ENCODE measurements at places on chromosomes 7 and 10.

DNA sequence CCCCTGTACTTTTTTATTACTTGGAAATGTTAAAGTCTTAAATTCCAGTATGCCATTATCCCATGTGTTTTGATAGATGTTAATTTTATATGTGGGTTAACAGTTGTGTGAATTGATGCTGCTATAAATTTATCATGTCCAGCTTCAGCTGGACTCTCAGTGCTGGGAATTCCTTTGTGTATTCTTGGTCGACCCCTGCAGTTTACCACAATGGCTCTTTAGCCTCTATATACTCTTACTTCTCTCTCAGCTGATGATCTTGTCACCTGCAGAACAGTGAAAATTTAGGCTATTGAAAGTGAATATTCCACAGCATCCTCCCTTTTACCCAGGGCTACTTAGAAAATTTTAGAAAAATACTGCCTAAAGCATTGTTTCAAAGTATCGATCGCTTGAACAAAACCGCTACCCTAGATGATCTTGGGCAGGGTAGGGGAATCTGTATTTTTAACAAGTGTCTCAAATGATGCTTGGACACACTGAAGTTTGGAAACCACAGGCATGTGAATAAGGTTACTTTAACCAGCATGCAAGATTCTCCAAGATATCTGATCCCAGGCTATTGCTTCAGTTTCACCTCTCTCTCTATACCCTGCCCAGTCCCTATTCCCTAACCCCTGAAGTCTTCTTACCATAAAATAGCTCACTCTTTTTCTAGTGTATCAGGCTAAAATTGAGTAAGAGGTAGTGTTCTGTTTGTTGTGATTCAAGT lies 25.4 kb downstream of the LCOR start:
- DNase-seq = peak; percentile 47

- DNase-seq = no peak
These were observed 36.0 kb upstream of the ABLIM1 start for GRCh38 chr10:114694062-114694461.

DNA sequence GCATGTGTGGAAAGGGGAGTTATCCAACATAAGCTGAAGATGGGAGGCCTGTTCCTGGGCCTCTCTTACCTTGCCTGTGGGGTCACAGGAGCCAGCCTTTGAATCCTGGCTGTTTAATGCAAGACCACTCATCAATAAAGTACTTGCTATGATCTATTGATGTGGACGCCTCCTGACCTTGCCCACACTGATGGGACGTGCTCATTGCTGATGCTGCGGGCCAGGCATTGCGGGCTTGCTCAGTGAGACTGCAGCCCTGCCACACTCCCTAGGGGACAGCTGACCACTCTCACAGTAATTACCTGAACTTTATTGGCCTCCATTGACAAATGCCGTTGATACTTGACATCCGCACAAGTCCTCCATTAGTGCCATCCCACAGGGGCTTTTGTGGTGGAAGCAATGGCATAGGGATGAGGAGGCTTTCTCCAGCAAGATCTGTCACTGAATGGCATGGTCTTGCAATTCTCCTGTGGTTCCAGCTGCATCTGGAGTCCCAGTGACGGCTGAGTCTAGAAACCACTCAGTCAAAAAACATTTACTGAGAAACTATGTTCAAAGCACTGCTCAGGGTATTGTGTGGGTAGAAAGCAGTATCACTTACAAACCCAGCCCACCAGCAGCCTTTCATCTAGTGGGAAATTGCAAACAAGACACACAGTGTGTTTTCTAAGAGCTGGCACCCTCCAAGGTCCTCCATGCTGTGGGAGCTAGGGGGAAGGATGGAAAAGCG lies 135.1 kb upstream of the YAE1 start:
- no peak for DNase-seq

DNA sequence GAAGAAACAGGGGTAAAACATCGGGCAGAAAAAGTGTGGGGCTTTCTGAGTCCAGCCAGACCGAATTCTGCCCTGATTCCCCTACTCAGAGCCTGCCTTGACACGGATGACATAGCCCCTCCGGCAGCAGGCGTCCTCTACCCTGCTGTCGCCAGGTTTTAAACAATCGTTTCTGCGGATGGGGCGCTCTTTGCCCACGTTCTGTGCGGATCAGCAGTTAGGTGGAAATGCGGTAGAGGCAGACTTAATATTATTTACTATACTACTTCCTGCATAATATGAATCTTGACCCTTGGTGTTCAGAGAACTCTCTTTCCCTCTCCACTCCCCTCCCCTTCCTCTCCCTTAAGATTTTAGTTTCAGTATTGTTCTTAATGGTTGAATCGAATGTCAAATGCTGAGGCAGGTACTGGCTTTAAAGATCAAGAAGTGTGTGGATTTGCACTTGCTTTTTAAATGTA lies 2.4 kb downstream of the GATA3 start:
- DNase-seq = no peak

DNA sequence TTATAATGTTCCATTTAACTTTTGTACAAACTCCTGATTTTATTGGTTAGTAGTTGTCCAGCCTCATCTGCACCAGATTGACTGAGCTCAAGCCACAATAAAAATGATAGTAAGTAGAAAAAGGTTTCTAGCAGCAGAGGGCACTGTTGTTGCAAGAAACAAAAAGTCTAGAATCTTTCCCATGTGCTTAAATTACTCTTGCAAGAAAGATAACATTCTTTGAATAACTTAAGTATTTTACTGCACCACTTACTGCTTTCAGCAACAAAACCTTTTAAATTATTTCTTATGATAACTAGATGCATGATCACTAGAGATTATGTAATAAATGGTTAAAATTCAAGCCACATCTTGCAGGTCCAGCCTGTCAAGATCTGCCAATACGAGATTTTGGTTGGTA lies 27.0 kb downstream of the LMOD2 start:
- DNase-seq = peak; percentile 80

DNA sequence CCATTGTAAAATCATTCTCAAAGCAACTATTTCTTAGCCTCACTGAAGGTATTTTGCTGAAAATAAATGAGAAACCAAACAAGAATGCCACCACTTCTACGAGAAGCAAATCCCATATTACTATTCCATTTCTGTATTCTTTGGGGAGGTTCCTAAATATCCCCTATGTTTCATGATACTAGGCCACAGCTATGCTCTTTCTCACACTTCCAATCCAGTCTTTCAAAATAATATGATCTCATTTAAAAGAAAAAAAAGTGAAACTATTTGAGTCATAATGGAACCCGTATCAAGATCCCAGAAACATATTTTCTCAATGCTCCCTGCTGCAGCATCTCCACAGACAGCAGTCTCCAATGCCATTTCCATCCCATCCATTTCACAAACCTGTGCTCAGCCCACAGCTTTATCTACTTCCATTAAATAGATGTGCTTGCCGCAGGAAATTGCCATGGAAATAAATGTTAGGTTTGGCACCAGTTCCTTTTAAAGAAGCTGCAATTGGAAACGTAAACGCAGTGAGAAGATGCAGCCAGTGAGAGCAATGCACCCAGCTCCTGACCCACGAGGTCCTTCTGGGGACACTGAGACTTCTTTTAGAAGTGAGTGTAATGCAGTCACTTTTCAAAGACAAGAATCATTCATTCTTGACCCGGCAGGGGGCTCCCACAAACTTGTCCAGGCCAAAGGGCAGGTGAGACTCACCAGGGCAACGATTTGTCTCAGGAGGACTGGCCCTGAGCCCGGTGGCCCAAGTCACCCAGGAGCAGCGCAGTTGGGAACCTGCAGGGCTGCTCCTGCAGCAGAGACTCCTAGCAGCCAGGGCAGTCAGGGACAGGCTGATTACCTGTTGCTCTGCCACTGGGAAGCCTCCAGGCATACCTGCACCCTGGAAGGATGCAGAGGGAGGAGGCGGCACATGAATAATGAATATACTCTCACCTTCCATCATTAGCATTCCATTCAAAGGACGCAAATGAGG lies 99.6 kb downstream of the C10orf90 start:
- DNase-seq = peak; percentile 57

GRCh38 chr10:103772096-103772845 lies 83.1 kb downstream of the SH3PXD2A start:
- DNase-seq = peak; percentile 91

DNA sequence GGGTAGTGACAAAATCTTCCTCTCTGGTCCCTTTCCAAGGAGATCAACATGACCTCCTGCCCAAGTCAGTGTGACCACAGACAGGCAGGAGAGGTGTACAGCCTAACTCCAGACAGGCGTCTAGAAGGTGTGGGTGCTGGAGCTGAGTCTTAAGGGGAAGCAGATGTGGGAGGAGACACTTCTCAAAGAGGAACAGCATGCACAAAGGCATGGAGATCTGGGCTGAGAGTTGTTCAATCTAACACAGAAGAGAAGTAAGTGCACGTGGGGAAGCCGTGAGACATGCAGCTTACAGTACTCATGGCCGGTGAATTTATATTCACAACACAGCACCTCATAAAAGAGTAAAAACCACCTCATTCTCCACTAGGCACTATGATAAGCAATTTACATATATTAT lies 23.8 kb upstream of the GSDME start:
- no peak for DNase-seq

DNA sequence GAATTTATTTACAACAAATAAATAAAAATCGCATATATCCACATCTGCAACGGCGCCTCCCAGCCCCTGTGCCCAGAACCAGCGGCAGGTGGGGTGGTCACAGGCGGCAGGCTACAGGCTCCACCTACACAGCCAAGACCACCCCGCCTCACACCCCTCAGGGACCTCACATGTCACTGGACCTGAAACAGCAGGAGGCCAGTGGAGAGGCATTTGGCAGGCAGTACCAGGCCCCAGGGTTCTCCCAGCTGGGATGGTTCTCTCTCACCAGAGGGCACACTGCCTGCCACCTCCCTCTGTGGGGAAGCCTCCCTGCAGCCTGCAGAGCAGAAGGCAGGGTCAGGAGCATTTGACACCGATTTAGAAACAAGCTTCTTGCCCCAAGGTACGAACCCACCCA lies 81.5 kb downstream of the MAD1L1 start:
- no peak for DNase-seq

DNA sequence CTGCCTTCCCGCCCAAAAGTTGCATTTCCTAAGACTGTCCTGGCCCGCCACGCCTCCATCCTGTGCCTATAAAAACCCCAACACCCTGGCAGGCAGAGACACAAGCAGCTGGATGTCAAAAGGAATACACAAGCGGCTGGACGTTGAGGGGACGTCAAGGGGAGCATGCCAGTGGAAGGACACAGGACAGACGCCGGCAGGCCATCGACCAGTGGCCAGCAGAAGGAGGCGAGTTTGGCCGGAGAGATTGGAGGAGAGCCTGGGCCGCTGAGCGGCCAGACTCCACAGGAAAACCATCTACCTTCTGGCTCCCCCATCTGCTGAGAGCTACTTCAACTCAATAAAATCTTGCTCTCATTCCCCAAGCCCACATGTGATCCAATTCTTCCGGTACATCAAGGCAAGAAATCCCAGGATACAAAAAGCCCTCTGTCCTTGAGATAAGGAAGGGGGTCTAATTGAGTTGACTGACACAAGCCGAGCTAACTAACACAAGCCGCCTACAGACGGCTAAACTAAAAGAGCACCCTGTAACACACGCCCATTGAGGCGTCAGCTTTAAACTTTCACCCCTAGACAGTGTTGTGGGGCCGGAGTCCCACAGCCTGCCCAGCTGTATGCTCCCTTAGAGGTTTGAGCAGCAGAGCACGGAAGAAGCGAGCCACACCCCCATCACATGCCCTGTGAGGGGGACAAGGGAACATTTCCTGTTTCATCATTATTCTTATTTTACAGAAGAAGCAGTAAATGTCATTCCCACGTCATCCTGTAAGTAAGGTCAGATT lies 150.3 kb upstream of the PHYHIPL start:
- DNase-seq = no peak

DNA sequence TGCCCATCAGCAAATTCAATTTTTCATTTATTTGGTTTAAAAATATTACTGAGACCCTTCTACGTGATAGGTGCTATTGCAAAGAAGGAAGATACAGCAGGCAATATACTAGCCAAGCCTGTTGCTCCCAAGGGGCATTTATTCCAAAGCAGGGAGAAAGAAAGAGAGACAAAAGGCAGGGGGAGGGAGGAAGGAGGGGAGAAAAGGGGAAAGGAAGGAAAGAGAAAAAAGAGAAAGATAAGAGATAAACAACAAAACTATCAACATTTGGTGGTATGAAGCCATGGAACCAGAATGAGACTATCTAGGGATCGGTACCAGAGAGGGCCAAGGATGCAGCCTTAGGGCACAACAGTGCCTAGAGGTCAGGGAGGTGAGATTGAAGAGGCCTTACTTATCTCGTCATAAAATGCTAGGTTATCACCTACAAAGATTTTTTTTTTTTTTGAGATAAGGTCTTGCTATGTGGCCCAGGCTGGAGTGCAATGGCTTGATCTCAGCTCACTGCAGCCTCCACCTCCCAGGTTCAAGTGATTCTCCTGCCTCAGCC lies 55.3 kb upstream of the CAPZA2 start:
- no peak for DNase-seq

GRCh38 chr7:112084520-112084971 lies 121.7 kb downstream of the DOCK4 start:
- DNase-seq = peak; percentile 7

- no peak for DNase-seq
These were observed 116.6 kb upstream of the PALS2 start for GRCh38 chr7:24456526-24457218.

DNA sequence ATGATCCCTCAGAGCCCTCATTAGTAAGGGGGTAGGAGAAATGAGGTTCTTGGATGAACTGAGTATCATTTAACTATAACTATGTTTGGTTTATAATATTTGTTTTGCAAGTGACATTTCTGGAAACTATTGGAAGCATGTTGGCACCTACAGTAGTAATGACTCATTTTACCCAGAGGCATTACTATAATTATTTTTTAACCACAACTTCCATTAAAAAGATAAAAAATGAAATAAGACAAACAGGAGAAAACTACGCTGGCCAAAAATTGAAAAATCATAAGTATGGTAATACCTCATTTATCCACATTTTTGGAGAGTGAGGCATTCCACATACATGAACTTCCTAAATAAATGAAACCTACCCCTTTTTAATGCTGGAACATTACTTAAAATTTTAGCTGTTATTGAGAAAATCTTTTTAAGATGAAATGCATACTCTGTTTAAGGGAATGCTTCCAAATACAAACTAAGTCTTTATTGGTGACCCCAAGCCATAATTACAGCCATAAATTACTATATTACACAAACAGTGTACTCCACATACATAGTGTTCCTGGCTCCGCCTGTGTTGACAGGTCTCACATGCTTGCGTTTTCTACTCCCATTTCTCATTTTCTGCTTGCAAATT lies 84.6 kb upstream of the CAPZA2 start:
- peak; percentile 84 for DNase-seq

GRCh38 chr7:137932881-137933269 lies 69.0 kb downstream of the CREB3L2 start:
- DNase-seq = peak; percentile 73

DNA sequence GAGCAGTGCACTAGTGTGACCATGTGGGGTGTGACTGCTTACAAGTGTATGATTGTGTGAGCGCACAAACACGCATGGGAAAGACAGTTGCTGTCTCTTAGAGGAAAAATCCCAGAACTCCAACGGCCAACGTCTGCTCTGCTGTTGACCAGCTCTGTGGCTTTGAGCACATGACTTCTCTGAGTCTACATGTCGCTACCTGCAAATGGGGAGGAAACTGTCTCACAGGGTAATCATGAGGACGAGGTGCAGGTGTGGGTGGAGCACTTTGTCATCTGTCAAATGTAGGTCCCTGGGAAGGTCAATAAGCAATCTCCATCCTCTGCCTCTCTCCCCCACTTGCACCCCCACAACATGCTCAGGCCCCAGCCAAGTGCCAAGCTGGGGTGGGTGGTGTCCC lies 31.2 kb upstream of the TLX1 start:
- DNase-seq = no peak

GRCh38 chr10:103295374-103296015 lies 18.6 kb downstream of the INA start:
- DNase-seq = peak; percentile 73

GRCh38 chr7:86643561-86644281 lies at the start of gene GRM3:
Gene GRM3 (plus strand): TSS chr7:86643909. CDS start chr7:86765146, 121,237 bp downstream.
- DNase-seq = no peak

GRCh38 chr7:27124096-27124901 lies 6.3 kb downstream of the HOXA4 start:
- DNase-seq = no peak
